ENCODE measurements at places on chromosomes 3 and 15.

- no peak for DNase-seq
These were observed 15.4 kb downstream of the SCN5A start for GRCh38 chr3:38634111-38634510.

- DNase-seq = no peak
These were observed 49.9 kb downstream of the FNDC3B start for GRCh38 chr3:172089250-172089649.

- no peak for DNase-seq
These were observed 11.5 kb downstream of the ARHGEF3 start for GRCh38 chr3:56790016-56790821.

- no peak for DNase-seq
These were observed 38.0 kb downstream of the SHC4 start for GRCh38 chr15:48925714-48926223.

GRCh38 chr3:112582244-112582874 is 20.5 kb downstream of the SLC35A5 start:
- DNase-seq = peak; percentile 7

DNA sequence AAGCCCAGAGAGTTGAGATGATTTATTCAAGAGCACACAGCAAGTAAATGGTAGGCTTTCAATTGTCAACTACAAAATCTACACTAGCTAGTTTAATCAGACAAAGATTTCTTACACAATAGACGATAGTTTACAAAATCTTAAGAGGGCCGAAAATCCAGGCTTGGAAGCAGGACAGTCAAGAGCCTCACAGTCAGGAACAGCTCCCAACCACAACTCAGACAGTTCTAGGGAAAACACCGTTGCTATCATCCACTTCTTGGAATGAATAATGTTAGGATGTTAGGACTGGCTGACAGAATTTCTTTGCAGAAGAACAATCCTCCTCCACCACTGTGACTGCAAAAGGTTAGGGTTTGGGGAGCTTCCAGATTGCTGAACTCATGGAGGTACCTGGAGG is 290.8 kb upstream of the ZPLD1 start:
- DNase-seq = no peak

DNA sequence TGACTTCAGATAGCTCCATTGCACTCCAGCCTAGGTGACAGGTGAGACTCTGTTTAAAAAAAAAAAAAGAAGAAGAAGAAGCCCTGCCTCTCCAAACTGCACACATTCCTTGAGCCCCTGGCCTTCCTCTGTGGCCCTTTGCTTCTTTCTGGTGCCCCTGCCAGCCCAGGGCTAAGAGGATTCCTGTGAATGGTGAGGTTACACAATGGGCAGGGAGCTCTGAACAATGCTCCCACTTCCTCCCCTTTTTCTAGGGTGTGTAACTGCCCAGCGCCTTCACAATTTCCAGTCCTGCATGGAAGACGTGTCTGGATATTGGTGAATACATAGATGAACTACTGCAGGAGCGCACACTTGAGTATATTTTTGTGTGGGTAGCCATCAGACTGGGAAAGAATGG is 3.6 kb upstream of the AMOTL2 start:
- DNase-seq = no peak

DNA sequence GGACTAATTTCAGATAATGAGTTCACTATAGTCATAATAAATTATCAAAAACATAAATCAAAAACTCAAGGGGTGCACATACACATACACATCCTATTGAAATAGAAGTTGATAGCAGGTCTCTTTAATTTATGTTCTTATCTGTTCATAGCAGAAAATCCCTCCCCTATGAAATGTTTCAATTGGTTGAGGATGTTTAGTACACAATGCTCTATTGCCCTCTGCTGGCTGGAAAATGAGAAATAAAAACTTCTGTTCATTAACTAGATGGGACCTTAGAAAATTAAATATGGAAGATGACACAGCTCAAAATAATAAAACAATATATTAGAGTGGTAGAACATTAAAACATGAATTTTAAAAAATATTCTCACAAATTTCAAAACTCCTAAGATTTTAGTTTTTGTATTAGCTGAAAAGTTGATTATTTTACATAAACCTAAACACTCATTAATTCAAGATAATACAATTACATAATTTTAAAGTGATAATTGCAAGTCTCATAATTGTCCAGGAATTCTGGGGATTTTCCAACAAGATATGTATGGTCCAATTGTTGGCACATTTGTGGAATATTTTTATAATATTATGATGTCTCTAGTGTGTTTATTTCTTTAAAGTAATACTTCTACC is 735.0 kb downstream of the ROBO1 start:
- DNase-seq = no peak

- DNase-seq = no peak
These were observed 168.8 kb upstream of the VEPH1 start for GRCh38 chr3:157672061-157672460.

DNA sequence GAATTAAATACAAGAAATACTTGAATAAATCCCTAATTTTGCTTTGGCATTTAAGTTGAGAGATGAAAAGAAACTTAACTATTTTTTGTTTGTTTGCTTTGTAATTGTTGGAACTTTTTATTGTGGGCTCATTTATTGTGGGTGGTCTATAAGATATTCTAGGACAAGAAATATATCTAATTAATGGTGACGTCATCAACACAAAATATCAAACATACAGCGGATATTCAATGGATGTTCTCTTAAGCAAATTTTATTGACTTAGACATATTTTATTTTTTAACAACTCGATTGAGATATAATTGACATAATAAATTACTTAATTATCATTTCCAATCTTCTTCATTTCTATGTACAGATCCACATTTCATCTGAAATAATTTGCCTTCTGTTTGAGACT is 30.0 kb downstream of the SYNPR start:
- DNase-seq = no peak

DNA sequence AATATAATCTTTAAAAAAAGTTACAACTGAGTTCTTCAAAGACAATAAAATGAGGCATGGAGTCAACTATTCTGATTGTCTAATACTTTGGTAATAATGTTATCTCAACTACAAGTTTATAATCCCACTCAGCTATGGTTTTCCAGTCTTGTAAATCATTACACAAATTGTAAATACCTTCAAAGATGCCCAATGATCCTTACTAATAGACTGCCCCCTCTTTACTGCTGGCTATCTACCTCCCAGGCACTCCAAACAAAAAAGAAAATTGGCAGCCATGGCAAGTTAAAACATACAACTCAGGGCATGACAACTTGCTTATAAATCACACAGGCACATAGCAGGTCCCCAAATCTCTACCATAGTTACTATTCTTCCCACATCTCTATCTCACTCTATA is 58.5 kb downstream of the ZNF280D start:
- no peak for DNase-seq

GRCh38 chr3:132405609-132406299 is 11.5 kb upstream of the DNAJC13 start:
- no peak for DNase-seq

GRCh38 chr15:82663186-82663600 is 16.0 kb upstream of the CPEB1 start:
- DNase-seq = peak; percentile 11

DNA sequence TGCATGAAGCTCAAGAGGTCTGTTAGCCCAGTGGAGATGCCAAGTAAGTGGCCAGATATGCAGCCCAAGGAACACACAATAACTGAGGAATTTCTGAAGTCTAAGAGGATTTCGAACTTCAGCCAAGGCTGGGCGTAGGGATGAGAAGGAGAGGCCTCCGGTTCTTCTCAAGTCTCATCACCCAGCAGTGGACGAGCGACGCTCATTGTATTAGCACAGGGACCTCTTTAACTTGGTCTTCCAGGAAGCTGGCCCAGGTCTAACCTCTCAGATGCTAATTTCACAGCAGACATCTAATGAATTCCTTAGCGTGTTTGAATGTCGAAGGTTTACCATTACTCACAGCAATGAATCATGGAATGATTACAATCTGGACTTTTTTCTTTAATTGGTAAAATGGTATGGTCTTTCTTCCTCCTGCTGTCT is 85.0 kb downstream of the HES1 start:
- no peak for DNase-seq

DNA sequence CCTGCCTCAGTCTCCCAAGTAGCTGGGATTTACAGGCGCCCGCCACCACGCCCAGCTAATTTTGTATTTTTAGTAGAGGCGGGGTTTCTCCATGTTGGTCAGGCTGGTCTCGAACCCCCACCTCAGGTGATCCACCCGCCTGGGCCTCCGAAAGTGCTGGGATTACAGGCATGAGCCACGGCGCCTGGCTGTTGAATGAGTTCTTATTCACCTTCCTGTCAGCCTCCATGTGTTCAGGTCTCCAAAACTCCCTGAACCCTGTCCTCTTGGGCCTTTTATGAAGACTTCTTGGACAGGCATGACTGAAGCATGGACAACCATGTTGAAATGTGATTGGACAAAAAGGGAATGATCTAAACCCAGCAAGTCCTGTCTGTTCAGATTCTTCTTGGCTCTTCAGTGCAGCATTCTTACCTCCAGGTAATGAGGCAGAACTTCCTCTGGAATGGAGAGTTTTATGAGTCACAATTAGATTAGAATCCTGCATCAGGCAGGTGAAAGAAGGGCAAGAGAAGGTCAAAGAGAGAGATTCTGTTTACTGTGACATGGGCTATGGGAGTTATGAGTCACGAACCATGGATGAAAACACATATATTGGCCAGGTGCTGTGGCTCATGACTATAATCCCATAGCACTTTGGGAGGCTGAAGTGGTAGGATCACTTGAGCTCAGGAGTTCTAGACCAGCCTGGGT is 23.1 kb upstream of the EIF4A2 start:
- DNase-seq = no peak

GRCh38 chr3:169041677-169042171 is 621.8 kb downstream of the MECOM start:
- DNase-seq = no peak

DNA sequence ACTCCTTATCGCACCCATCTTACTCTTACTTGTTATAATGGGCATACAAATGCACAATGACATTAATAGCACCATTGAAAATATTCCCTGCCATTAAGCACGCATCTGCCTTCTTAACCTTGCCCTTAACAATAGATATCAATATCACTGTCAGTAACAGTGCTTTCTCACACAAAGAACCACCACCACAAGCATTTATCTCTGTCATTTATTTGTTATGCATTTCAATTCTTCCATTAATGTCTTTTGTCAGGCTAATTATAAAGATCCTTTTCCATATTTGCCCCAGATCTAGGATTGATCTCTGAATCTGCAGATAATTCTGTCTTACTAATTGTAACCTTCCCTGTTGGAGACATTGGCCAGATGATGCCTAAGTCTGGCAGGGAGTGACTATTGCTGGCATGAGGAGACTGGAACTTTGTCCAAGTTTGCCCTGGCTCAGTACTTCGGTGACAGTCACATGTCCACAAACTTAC is 419.6 kb upstream of the TGFBR2 start:
- no peak for DNase-seq

DNA sequence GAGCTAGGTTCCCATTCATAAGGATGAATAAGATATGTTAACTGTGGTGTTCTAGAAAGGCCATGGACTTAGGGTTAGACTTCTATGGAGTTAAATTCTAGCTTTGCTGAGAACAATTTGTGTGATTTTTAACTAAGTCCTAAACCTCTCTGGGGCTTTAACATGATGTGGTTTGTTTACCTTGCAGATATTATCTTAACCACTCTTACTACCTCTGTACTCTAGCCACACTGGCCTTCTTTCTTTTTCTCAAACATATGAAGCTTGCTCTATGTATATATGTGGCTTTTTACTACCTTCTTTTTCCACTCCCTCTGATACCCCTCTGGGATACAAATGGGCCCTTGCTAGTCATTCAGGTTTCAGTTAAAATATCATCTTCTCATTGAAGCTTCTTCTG is 108.4 kb downstream of the ZNF609 start:
- DNase-seq = no peak

GRCh38 chr3:53551324-53551723 is 56.9 kb downstream of the CACNA1D start:
- DNase-seq = no peak

DNA sequence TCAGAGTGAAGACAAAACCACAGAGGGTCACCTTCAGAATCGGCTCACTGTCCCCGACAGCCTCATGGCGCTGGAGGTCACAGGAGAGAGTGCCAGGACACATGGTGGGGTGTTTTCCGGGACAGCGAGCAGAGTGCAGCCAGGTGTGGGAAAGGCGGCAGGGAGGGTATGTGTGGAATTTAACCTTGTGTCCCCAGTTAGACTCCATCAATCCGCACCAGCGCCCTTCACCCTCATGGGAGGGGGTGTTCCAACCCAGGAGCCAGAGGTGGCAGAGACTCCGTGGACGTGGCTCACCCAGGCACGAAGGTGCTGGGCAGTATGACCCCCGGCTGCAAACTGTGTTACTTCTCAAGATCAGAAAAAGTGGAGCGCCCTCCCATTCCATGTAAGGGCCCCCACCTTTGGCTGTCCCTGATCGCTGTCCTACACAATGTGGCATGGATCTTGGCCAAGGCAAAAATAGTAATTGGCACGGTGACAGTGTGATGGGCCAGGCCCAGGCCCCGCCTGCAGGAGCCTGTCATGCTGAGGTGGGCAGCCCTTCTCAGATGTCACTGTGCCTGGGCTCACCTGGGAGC is 190.3 kb downstream of the XXYLT1 start:
- no peak for DNase-seq

GRCh38 chr3:128786434-128787020 is 60.5 kb downstream of the RAB7A start:
- no peak for DNase-seq

DNA sequence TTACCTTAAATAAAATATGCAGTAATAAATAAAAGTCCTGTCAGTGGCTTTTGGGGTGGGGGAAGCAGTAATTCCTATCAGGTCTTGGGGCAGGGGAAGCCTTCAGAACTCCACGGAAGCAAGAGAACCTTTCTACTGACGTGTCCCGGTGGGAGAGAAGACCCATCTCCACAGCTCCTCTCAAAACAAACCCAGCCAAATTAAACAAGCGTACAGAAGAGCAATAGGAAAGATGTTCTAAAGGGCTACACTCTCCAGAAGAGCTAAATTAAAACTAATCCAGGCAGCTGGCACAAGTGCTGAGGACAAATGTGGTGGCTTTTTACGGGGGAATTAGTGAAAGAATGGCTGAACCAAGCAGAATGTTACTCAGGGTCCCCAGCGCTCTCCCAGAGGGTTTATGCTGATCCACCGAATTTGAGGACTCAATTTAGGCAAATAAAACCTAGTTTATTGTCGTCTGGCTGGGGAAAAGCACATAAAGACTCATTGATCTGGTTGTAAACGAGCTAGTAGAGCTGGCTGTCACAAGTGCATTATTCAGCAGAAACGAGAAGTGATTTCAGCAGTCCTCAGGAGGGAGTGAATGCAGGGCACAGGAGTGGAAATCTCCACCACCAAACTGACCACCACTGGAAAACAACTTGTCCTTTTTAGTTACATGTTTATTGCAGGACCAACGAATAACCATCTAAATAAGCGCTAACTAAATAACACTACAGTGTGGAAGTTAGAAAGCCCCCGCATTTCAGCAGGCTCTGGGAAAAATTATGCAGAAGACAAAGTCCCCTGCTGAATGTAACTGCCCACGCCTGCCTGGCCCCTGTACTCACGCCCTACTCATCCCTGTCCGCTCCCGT is 13.5 kb downstream of the BFSP2 start:
- DNase-seq = no peak

DNA sequence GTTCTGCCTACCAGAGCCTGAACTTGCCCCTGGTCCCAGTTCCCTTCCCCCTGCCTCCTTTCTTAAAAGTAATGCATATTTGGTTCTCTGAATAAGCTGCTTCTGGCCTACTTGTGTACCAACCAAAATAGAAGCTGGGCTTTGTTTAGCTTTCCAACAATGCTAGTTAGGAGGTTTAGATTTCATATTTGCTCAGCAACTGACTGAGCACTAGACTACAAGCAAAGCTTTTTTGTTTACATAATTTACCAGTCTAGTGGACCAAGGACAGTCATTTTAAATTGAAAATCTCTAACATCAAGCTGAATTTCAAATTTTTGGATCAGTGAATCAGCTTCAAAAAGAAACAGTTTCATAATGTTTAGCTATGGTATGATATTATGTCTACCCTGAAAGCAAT is 331.2 kb downstream of the ULK4 start:
- no peak for DNase-seq
